ENCODE measurements at places on chromosomes 5 and 9.

DNA sequence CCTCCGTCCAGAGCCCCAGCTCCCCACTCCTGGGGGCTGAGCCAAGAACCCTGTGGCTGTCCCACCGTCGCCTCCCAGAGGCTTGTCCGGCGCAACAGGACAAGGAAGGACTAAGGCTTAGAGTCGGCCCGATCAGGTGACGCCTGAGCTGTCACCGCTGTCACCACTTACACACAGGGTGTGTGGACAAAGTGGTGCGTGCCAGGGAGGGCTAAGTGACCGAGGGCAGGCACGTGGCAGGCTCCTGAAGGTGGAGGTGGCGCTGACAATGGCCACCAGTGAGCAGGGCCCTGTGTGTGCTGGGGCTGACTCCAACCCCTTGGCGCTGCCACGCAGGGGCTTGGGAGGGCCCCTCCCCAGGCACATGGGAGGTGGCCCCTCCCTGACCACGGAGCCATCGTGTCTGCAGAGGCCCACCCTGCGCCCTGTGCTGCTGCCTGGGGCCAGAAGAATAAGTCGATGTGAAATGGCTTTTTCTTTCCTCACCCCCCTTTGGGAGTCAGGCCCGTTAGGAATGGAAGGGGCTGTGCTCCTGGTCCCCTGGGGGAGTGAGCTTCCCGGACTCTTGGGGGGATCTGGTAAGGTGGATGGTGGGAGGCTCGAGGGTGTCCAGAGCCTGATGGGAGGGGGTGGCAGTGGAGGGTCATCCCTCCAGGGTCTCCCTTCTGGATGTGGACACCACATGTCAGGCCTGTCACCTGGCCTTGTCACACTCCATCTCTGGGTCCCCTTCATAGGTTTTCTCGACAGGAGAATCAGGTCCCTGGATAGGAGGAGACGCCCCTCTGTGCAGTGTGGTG, 2.6 kb upstream of the GPSM1 start:
- no peak for DNase-seq

DNA sequence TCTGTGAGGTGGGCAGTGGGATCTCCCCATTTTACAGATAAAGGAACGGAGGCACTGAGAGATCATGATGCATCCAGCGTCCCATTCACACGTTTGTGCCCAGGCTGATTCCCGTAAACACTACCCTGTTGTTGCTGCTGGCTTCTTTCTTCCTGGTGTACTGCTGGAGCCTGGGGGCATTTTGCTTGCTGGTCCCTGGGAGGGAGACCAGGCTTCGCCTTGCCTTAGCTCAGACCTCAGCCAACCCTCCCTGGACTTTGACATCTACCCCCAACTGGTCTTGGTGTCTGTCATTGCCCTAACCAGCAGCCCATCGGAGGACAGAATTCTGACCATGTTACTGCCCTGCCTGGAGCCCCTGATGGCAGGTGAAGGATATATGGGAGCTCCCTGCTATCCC, 82.4 kb downstream of the ZNF618 start:
- no peak for DNase-seq

DNA sequence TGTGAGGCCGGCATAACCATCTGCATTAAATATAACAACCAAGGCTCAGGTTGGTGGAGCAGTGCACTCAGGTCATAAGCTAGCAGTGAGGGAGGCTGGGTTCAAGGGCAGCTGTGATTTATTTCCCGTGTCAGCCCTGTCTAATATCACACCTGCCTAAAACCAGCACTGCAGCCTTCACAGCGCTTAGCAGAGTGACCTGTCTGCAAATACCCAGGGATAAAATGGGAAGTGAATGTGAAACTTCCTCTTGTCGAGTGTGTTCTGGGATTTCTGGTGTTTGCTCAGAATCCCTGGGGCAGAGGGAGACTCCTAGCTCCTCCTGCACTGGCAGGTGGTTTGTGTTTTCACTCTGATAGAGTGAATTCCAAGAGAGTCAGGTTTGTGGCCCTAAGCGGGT, 57.5 kb downstream of the ZNF510 start:
- no peak for DNase-seq

- DNase-seq: no peak
These were observed 47.2 kb downstream of the HMGCR start for GRCh38 chr5:75384218-75384617.

GRCh38 chr5:32144378-32145207, 29.5 kb downstream of the GOLPH3 start:
- DNase-seq: no peak

- DNase-seq: no peak
These were observed 672.9 kb upstream of the GRAMD2B start for GRCh38 chr5:125750147-125750860.

- no peak for DNase-seq
These were observed 40.4 kb downstream of the NEURL1B start for GRCh38 chr5:172681421-172681820.

DNA sequence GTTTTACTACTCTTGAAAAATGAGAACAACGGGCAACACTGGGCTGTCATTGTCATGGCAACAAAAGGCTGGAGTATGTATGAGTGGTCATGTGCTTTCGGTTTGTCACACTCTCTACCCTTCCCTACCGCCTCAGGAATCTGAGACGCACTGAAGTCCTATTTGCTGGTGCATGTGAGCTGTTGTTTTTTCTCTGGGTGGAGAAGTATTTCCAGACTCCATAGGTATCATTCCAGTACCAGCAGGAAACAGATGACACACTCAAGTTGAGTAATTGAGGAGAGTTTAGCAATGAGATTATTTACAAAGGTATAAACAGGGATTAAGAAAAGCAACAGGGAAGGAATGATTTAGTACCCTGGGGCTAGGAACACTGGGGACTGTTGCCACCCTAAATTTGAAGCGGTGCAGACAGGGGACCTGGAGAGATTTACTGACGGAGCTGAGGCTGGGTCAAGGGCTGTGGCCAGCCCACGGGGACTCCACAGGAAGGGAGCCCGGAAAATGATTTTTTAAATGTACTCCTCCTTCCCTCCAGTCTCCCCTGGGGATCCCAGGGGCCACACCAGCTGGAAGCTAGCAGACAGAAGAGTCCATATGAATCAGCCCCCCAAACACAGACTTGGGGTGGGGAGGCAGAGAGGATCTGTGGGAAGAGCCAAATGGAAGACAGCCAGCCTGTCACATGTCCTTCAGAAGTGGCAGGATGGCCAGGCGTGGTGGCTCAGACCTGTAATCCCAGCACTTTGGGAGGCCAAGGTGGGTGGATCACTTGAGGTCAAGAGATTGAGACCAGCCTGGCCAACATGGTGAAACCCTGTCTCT, 13.2 kb upstream of the ZBTB43 start:
- DNase-seq: no peak

- DNase-seq: no peak
These were observed 8.2 kb downstream of the SPATA31E1 start for GRCh38 chr9:87890837-87891236.
